Stimulated activated CD8-positive, alpha-beta memory T cell treated with anti-CD3 and anti-CD28 coated beads, Interleukin-4, amount 100 ng/mL, for 48 hours (primary cell): ENCODE measurements at places on chromosomes 11 and 22.
A peak's percentile ranks its signal among the peaks of the same experiment; 100 is the strongest.

- DNase-seq: no peak
Observed at GRCh38 chr11:13314676-13315394, 37.2 kb downstream of the BMAL1 start.

DNA sequence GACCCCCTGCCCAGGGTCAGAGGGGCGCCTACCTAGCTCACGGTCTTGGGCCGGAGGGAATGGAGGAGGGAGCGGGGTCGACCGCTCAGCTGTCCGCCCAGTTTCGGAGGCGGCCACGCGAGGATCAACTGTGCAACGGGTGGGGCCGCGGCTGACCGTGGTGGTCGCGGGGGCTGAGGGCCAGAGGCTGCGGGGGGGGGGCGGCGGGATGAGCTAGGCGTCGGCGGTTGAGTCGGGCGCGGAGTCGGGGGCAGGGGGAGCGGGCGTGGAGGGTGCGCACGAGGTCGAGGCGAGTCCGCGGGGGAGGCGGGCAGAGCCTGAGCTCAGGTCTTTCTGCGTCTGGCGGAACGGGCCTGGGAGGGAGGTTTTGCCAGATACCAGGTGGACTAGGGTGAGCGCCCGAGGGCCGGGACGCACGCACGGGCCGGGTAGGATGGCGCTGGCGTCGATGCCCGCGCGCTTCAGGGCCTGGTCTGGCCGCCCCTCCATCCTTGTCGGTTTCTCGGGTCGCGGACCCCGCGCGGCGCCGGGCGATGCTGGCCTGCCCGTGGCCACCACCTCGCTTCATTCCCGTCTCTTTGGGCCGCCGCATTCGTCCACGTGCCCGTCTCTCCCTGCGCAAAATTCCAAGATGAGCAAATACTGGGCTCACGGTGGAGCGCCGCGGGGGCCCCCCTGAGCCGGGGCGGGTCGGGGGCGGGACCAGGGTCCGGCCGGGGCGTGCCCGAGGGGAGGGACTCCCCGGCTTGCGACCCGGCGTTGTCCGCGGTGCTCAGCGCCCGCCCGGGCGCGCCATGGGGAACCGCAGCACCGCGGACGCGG, at the start of gene DRD4:
TSS of gene DRD4 (plus strand) at position 759 of the 822 bp plus-strand sequence. CDS start at position 795, 36 bp downstream.
- DNase-seq: no peak

- no peak for DNase-seq
Observed at GRCh38 chr22:40328546-40329456, 17.5 kb upstream of the ADSL start.

GRCh38 chr11:68040101-68040956, 1.5 kb downstream of the TCIRG1 start:
- peak; percentile 62 for DNase-seq

DNA sequence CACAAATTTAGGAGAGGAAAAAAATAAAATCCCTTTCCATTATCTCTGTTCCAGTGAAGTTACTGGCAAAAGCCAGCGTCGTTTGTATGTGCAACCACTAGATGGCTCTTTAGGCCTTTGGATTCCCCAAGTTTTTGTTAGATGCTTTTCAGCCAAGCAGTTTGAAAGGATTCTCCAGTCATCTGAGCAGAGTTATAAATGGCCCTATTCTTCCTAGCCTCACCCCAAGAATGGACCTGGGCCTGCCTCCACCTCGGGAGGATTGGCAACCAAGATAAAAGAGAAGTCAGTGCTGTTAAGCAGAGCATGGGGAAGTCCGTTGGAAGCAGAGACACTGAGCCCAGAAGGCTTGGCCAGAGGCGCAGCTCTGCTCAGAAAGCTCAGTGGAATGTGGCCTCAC, 15.4 kb downstream of the FAM181B start:
- no peak for DNase-seq

DNA sequence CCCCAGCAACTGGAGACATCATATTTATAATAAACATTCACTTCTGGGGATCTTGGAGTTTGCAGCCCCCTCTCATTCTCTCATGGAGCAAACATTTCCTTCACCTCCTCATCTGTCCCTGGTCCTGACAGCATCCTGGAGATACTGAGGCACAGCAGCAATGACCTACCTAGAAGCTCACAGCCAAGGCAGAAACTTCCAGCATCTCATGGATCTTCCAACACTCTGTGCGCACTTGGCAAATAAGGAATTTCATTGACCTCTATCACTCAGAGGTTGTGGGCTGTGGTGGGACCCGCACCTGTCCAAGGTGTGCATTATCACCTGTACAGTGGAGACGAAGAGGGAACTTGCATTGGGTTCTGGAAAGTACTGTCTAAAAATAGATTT, 109.8 kb downstream of the GGTLC2 start:
- no peak for DNase-seq

GRCh38 chr11:117941976-117942654, 12.9 kb upstream of the TMPRSS13 start:
- DNase-seq: no peak
